Activated T-helper 1 cell treated with Interleukin-2 at 50 U/mL for 16 hours (primary cell): ENCODE measurements at places on chromosomes 12 and 14.

DNA sequence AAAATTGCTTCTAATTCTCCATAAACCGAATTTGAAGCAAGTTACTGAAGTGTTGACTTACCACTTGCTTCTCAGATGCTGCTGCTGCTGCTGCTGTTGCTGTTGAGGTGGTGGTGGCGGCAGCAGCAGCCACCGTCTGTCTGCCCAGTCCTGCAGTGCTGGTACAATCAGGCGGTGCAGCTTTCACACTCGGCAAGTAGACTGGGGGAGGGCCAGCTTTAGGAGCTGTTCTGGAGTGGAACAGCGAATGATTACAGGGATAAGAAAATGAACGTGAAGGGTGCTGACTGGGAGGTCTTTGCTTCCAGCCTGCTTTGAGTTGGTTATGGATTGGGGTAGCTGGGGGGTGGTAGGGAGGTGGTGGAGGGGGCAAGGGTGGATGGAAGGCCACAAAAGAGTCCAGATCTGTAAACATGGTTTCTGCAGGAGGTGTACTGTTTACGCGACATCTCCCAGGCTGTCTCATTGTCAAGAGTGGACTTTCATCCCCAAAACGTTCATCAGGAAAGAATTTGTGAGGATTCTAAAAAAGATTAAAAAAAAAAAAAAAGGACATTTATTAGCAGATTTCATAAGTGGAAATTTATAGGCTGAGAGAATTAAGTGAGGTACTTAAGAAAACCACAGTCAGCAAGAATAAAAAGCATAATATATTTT, 38.8 kb downstream of the UBR7 start:
- DNase-seq, result no peak

DNA sequence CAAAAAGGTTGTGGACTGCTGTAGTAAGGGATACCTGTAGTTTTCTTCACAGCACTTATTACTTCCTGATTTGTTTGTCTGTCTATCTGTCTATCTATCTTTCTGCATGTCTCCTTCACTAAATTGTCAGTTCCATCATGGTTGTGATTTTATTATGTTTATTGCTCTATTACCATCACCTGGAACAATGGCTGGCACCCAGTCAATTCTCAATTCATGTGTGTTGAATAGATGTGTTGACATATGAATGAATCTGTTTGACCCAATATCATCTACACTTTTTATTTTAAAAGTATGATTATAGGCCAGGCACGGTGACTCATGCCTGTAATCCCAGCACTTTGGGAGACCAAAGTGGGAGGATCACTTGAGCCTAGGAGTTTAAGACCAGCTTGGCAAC, 224.4 kb downstream of the NUBPL start:
- DNase-seq, result no peak

- no peak for DNase-seq
Observed at GRCh38 chr14:93319494-93319893, 13.3 kb downstream of the BTBD7 start.

GRCh38 chr14:43361751-43362150, 1145.3 kb downstream of the FSCB start:
- DNase-seq, result no peak

DNA sequence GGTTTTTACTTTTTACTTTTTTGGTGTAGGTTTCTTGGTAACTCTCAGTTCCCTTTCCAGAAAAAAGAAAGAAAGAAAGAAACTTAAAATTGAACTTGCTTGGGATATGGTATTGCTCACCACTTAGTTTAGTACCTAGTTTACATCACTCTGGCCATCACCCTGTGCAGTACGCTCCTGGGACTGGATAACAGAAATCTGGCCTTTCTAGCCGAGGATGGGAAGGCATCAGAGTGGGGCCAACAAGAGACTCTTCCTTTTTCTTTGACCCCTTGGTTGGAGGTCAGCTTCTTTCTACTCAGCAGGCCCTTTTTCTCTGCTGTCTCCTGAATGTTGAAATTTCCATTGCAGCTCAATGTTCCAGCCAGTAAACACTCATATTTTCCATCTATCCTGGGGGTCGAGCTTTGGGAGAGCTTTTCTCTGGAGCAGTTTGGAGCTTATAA, 156.6 kb downstream of the TGFB3 start:
- no peak for DNase-seq

GRCh38 chr12:106301611-106302321, 767 bp upstream of the TCP11L2 start:
- DNase-seq, result peak; percentile 67

- DNase-seq, result no peak
Observed at GRCh38 chr12:53728206-53728605, 954 bp upstream of the CALCOCO1 start.

DNA sequence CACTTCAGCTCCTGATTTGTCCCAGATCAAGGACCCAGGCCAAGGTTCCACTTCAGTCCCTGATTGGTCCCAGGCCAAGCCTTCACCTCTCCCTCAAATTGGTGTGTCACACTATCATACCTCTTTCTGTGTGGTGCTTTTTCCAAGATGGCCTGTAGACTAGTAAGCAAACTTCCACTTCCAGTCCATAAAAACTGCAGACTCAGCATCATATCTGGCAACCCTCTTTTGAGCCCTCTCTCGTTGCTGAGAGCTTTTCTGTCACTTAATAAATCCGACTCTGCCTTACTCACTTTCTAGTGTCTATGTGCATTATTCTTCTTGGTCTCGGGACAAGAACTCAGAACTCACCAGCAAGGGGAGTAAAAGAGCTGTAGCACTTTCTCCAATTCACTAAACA, 1395.1 kb downstream of the LRFN5 start:
- no peak for DNase-seq

GRCh38 chr12:94875525-94875924, 128.0 kb downstream of the NDUFA12 start:
- no peak for DNase-seq

- DNase-seq, result no peak
Observed at GRCh38 chr12:116604951-116605641, 45.9 kb downstream of the MAP1LC3B2 start.

DNA sequence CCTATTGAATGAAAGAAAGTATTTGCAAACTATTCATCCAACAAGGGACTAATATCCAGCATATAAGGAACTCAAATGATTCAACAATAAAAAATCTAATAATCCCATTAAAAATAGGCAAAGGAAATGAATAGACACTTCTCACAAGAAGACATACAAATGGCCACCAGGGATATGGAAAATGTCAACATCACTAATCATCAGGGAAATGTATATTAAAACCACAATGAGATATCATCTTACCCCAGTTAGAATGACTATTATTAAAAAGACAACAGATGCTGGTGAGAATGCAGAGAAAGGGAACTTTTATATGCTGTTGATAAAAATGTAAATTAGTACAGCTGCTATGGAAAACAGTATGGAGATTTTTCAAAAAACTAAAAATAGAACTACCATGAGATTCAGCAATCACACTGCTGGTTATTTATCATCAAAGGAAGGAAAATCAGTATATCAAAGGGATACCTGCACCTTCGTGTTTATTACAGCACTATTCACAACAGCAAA, 89.3 kb downstream of the GARIN6 start:
- no peak for DNase-seq

DNA sequence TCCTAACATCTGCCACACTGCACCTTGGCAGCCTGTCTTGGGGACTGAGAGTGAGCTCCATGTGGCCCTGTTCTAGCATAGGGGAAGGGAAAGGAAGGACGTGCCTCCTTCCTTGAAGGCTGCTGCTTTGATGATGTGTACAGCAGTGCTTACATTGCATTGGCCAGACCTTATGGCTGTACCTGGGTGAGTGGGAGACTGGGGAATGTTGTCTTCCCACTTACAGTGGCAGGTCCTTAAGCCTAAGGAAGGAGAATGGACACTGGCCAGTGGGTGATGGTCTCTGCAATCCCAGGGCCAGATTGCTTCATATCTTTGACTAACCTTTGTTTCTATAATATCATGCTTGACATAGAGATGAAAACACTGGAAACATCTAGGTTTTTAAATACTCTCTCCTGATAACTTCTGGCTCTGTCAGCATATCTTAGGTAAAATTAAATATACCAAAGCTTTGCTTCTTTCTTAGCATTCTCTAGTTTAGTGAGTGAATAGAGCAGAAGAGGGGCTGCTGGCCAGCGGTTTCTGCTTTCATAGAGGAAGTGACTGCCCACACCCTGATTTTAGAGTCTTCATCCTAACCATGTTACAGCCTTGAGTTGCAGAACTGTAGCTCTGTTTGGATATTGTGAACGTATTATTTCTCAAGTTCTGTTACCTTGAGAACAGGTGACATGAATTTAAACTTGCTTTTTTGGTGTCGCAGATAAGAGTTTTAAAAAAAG, 27.2 kb downstream of the KLC1 start:
- no peak for DNase-seq

- DNase-seq, result no peak
Observed at GRCh38 chr12:19025582-19025981, 104.0 kb upstream of the PLEKHA5 start.

- no peak for DNase-seq
Observed at GRCh38 chr14:36948157-36948859, 224.1 kb downstream of the SLC25A21 start.

GRCh38 chr14:23202001-23202400, 18.5 kb upstream of the SLC7A8 start:
- DNase-seq, result no peak

DNA sequence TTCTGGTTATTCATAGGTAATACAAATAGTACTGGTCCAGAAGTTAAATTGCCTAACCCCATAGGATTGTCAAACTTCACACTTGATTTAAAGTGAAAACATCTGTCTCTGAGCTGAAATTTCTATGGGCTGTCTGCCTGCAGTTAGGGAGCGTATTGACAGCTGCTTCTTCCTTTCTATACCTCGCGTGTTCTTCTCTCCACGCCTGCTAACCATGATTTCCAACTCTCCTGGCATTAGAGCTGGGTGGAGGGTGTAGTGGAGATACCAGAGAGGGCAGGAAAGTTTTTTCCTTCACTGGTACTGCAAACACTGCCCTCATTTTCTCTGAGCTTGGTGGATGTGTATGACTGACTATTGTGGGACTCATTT, 429.0 kb upstream of the FBXO33 start:
- DNase-seq, result no peak

DNA sequence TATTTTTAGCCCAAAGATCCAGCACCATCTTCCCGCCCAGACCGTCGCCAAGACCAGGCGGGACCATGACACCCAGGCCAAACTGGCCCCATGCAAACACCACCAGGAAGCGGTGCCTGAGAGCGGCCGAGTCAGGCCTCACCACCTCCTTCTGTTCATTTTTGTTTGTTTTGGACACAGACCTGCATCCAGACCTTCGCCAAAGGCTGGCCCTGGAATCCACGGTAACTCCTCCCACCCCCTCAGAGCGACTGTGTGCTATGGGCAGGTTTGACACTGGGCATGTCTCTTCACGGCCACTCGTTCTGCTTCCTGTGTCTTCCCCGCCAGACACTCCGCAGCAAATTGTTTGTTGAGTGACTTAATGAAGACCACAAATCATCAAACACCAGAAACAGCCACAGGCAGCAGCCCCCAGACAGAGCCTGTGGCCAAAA, 47.1 kb downstream of the NCOR2 start:
- no peak for DNase-seq

- DNase-seq, result no peak
Observed at GRCh38 chr14:104865631-104866441, 768 bp downstream of the CEP170B start.

- DNase-seq, result no peak
Observed at GRCh38 chr14:21101802-21102413, 1.0 kb downstream of the TMEM253 start.

GRCh38 chr14:93821051-93821450, 32.8 kb upstream of the PRIMA1 start:
- DNase-seq, result no peak

DNA sequence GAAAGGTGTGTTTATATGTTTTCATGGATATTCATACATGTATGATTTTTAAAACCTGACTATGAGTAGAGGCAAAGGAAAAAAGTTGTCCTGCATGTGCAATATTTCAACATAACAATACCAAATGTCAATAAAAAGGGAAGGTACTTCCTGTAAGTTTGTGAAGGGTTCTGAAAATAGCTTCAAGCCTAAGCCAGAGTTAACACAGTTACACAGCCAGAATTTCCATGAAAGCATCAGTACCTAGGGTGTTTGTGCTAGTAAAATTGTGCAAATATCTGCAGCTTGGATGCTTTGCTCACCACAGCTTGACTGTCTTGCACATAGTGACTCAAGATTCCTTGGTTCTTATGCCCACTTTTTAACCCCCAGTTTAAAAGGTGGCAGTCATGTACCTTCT, 193.1 kb upstream of the FAR2 start:
- DNase-seq, result no peak

- no peak for DNase-seq
Observed at GRCh38 chr12:82099216-82099615, 259.0 kb downstream of the CCDC59 start.

GRCh38 chr12:57237932-57238853, 8.7 kb downstream of the SHMT2 start:
- no peak for DNase-seq

- no peak for DNase-seq
Observed at GRCh38 chr14:79464468-79464867, 746.8 kb downstream of the DIO2 start.

DNA sequence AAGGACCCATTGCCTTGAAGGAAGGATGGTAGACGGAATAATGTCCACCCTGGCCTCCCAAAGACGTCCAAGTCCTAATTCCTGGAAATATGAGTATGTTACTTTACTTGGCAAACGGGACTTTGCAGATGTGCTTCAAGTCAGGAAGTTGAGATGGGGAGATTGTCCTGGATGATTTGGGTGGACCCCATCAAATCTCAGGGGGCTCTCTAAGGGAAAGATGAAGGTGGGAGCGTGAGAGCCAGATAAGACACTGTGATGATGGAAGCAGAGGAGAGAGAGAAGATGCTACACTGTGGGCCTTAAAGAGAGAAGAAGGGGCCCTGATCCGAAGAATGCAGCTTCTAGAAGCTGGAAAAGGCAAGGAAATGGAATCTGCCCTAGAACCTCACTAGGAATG, 29.6 kb upstream of the LTA4H start:
- DNase-seq, result no peak

- DNase-seq, result no peak
Observed at GRCh38 chr12:19120795-19121194, 8.7 kb upstream of the PLEKHA5 start.

DNA sequence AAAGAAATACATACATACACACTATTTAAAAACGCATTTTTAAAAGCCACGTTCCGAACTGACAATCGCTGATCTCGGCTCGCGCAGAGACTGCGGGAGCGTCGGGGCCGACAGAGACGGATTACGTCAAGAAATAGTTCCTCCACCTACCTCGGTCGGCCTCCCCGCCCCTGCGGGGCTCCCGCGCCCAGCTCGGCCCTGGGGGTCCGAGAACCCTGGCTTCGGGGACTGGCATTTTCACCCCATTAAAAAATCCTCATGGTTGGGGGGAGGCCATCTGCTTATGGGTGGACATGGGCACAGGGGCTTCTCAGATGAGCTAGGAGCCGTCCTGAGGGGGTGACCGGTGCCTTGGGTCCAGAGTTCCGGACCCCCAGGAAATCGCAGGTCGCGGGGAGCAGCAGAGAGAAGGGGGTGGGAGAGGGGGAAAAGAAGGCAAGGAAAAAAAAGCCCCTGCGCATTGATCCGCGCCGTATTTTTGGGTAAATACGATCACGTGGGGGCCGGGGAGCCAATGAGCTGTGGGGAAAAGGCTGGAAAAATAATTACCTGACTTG, 324 bp upstream of the HOXC9 start:
- no peak for DNase-seq

GRCh38 chr12:88925454-88925853, 345.2 kb upstream of the KITLG start:
- no peak for DNase-seq

- DNase-seq, result no peak
Observed at GRCh38 chr14:42368234-42368633, 761.6 kb downstream of the LRFN5 start.

GRCh38 chr14:54455363-54455762, 14.2 kb upstream of the CNIH1 start:
- DNase-seq, result no peak

- no peak for DNase-seq
Observed at GRCh38 chr14:87529081-87529480, 463.9 kb downstream of the GALC start.
